Upper lobe of right lung (tissue), 1 donor: ENCODE measurements at places on chromosomes 13 and 19. TPM values are rescaled to one million over a fixed set of nuclear protein-coding genes. Genes with fewer than 3 reads are reported as not detected.
A peak's percentile ranks its signal among the peaks of the same experiment; 100 is the strongest.

NLRP11 gene
- total RNA-seq = not detected

RGS9BP gene
- total RNA-seq = 2.0 TPM

ZNF584 gene
- 9.5 TPM for total RNA-seq

TPTE2 gene
- total RNA-seq = not detected

RNF113B gene
- not detected for total RNA-seq

KIR3DL2 gene
- 0.35 TPM for total RNA-seq

DNA sequence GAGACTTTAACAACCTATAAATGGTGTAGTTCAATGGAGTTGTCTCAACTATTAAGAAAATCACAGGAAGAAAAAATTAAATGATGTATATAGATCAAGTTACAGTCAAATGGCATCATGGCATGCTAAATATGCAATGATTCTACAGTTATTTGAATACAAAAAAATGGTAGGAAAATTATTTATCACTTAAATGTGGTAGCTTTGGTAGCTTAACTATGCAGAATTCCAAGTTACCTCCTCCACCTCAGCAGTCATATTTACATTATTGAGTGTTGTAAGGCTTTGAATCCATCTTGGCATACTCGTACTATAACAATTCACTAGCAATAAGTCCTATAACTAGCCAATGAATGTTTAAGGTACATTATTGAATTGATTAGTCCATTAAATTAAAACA, 36.8 kb downstream of the CAB39L start:
- H3K4me3 ChIP-seq = no peak overlapping the region
- DNase-seq = no peak
- H3K4me1 ChIP-seq = no peaks in the 10 kb centered on the region
- H3K27me3 ChIP-seq = no peaks in the 10 kb centered on the region
- no peak overlapping the region for H3K27ac ChIP-seq

GRCh38 chr19:39270036-39270871, 2.1 kb downstream of the IFNL2 start:
- no peaks in the 10 kb centered on the region for H3K4me1 ChIP-seq
- no peak overlapping the region for H3K4me3 ChIP-seq
- H3K27me3 ChIP-seq = peaks cover 8% of the 10 kb centered on the region
- H3K27ac ChIP-seq = no peak overlapping the region

GRCh38 chr13:85142351-85142927, 656.8 kb downstream of the SLITRK6 start:
- H3K4me3 ChIP-seq = no peak overlapping the region
- no peak for DNase-seq
- no peak overlapping the region for H3K27ac ChIP-seq

DNA sequence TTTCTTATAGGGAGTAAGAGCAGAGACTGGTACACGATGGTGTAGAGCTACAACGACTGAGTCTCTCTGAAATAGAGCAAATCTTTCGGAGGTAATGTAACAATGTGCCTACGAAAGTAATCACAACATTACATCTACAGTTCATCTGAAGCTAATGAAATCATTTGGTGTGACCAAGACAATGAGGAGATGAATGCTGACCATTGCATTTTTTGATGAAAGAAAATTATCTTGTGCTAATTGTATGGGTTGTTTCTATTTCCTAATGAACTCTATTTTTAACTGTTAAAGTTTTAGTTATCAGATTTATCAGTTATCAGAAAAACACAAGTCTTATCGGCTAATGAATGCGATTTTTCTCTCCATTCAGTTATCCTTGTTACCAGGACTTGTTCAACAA, 913.4 kb downstream of the SLITRK6 start:
- no peaks in the 10 kb centered on the region for H3K36me3 ChIP-seq
- H3K27me3 ChIP-seq = no peaks in the 10 kb centered on the region
- DNase-seq = no peak
- H3K4me1 ChIP-seq = no peaks in the 10 kb centered on the region
- H3K4me3 ChIP-seq = no peak overlapping the region

DNA sequence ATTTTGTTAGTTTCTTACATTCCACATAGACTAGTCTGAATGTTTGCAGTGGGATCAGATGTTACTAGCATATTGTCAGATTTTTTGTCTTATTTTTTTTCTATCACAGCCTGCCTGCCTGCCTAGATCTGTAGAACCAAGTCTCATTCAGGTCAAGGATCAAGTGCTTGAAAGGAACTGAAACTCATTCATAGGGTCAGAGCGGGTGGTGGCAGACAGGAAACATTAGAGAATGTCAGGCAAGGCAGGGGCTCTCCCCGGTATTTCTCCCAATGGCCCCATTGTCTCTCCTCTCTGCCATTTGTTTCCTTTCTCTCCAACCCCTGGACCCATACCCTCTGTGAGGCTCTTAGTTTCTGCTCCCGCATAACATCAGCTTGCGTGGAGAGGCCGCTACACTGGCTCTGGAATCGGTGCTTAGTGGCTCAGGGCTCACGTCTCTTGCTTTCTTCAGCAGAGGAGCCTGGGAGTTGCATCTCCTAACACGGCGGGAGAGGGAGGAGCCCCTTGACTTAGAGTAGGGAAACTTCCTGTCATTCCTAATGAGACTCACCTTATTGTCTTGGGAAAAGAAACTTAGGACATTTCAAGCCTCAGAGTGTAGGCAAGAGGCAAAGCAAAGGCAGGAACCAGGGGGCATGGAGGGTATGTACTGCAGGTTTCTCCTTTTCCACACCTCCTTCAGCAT, 35.6 kb upstream of the SPATA13 start:
- no peak for DNase-seq
- H3K27me3 ChIP-seq = no peaks in the 10 kb centered on the region
- H3K4me3 ChIP-seq = no peak overlapping the region
- peaks cover under 1% of the 10 kb centered on the region for H3K4me1 ChIP-seq
- H3K27ac ChIP-seq = no peak overlapping the region
- no peaks in the 10 kb centered on the region for H3K36me3 ChIP-seq

GRCh38 chr13:110463871-110464510, 97.5 kb downstream of the RAB20 start:
- H3K36me3 ChIP-seq = peaks cover 59% of the 10 kb centered on the region
- H3K4me1 ChIP-seq = no peaks in the 10 kb centered on the region
- no peaks in the 10 kb centered on the region for H3K27me3 ChIP-seq
- no peak for DNase-seq

- H3K4me1 ChIP-seq = no peaks in the 10 kb centered on the region
- no peaks in the 10 kb centered on the region for H3K27me3 ChIP-seq
- H3K27ac ChIP-seq = no peak overlapping the region
- no peak for DNase-seq
- H3K36me3 ChIP-seq = peaks cover 16% of the 10 kb centered on the region
These were observed 32.3 kb downstream of the ZNF333 start for GRCh38 chr19:14722127-14722526.

GRCh38 chr19:18948075-18948975, 7.3 kb upstream of the HOMER3 start:
- H3K27ac ChIP-seq = no peak overlapping the region
- DNase-seq = no peak
- no peak overlapping the region for H3K4me3 ChIP-seq
- no peaks in the 10 kb centered on the region for H3K27me3 ChIP-seq
- no peaks in the 10 kb centered on the region for H3K36me3 ChIP-seq
- H3K4me1 ChIP-seq = no peaks in the 10 kb centered on the region

GRCh38 chr19:29480507-29480906, 45.3 kb upstream of the VSTM2B start:
- no peak overlapping the region for H3K27ac ChIP-seq
- H3K27me3 ChIP-seq = no peaks in the 10 kb centered on the region
- DNase-seq = no peak
- no peaks in the 10 kb centered on the region for H3K4me1 ChIP-seq

GRCh38 chr19:41416194-41416674, 10.9 kb downstream of the B3GNT8 start:
- peak overlapping the region; percentile 42 for H3K27ac ChIP-seq
- H3K4me3 ChIP-seq = no peak overlapping the region
- peaks cover 31% of the 10 kb centered on the region for H3K4me1 ChIP-seq

GRCh38 chr19:46599716-46600373, 1.3 kb upstream of the CALM3 start:
- H3K27ac ChIP-seq = peak overlapping the region; percentile 100
- H3K27me3 ChIP-seq = no peaks in the 10 kb centered on the region
- H3K4me1 ChIP-seq = peaks cover 22% of the 10 kb centered on the region
- peak; percentile 51 for DNase-seq
- H3K4me3 ChIP-seq = peak overlapping the region; percentile 95
- H3K36me3 ChIP-seq = no peaks in the 10 kb centered on the region

- no peak overlapping the region for H3K4me3 ChIP-seq
- H3K27ac ChIP-seq = no peak overlapping the region
- no peak for DNase-seq
- H3K27me3 ChIP-seq = no peaks in the 10 kb centered on the region
These were observed 9.6 kb upstream of the DGKH start for GRCh38 chr13:42038661-42039456.
